ENCODE measurements at places on chromosomes 2 and 18. TPM values are rescaled to one million over a fixed set of nuclear protein-coding genes. Genes with fewer than 3 reads are reported as not detected.

- no peak for DNase-seq
Observed at GRCh38 chr2:96870626-96871255, 861 bp upstream of the SEMA4C start.

DNA sequence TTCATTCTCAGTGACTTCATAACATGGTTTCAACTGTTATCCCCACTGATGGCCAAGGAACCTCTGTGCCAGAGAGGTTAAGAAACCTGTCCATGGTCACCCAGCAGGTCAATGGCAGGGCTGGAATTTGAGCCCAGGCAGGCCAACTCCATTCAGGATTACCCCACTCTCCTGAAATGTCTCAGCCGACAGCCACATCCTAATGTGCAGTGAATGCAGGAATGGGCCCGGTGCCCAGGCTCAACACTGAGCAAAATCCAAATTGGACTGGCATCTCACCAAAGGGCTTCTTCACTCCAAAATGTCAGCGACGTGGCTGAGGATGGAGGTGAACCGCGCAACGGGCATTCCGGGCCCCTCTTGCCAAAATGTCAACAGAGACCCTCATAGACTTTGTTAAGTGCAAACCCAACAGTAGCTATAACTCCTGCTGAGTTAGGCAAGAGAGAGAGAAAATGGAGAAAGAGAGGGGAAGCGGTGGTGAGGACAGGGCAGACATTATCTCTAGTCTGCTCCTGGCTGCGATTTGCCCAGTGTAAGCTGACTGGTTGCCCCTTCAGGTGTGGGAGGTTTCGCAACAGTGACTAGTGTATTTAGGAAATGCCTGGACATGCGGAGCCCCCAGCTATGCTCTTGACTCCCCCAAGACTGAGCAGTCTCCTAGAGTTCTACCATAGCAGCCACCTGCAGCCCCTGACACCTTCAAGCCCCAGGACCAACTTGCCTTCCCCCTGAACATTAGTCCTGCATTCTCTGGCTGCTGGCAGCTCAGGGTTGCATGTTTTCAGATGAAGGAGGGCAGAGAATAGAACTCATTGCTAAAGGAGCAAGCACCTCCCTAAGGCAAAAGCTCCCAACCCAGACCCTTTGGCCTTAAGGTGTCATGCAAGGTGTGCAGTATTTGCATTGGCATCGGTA is 167.7 kb downstream of the ANAPC1 start:
- DNase-seq, result peak; percentile 85

- DNase-seq, result no peak
Observed at GRCh38 chr18:58309610-58310239, 265.7 kb downstream of the NEDD4L start.

GRCh38 chr2:31812051-31812798 is 198.6 kb downstream of the MEMO1 start:
- DNase-seq, result no peak

DNA sequence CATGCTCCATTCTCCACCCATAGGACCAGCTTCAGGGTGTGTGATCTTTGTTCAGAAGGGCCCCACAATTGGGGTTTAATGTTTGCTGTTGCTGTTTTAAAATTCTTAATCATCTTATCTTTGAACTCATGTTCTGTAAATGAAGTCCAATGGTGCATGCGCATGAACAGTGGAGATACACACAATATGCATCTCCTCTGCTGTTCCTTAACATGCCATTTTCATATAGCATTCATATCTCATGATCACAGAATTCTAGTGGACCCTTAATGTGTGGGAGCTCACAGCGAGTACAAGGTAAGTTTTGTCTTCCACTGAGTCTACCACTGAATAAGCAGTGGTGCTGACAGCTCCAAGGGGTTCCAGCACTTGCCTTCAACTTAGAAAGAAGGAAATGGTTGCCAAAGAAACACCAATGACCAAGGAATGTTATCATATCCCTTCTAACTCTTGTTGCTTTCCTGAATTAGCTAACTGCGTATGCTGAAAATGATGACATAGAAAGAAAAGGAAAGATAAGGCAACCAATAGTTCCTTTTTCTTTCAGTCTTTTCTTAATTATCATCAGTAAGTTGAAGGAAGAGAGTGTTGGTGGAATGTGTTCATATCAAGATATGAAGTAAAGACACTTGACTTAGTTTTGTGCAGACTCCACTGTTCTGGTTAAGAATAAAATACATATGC is 258.9 kb upstream of the FBXO11 start:
- no peak for DNase-seq

GRCh38 chr2:236180076-236180816 is 12.1 kb upstream of the GBX2 start:
- DNase-seq, result no peak

GRCh38 chr2:208654056-208654455 is 247.5 kb downstream of the PTH2R start:
- no peak for DNase-seq

DNA sequence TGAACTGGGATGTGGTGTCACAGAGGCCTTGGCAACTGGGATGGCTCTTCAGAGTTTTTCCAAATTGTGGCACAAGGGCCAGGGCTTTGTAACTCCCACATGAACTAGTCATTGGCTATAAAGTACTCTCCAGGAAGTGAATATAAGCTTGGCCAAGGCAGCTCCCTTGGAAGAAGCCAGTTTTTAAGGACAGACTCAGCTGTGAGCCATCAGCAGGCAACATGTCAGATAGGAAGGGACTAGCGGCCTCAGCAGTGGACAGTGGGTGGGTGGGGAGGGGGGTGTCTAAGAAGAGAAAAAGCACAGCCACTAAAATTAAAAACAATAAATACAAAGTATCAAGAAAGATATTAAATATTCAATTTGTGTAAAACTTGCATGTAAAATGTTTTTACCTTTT is 691.1 kb upstream of the PIK3C3 start:
- no peak for DNase-seq

DNA sequence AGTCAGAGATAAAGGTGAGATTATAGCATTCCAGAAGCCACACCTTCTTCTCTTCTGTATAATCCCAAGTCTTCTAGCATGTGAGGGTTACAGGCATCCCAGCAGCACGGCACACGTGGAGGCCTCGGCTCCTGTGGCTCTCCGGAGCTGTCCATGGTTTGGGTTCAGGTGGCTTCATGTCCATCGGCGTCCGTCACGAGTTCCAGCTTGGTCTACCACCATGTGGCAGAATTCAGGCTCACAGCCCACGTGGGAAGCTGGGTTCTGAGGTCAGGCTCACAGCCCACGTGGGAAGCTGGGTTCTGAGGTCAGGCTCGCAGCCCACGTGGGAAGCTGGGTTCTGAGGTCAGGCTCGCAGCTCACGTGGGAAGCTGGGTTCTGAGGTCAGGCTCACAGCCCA is 378.3 kb upstream of the SALL3 start:
- DNase-seq, result no peak

DNA sequence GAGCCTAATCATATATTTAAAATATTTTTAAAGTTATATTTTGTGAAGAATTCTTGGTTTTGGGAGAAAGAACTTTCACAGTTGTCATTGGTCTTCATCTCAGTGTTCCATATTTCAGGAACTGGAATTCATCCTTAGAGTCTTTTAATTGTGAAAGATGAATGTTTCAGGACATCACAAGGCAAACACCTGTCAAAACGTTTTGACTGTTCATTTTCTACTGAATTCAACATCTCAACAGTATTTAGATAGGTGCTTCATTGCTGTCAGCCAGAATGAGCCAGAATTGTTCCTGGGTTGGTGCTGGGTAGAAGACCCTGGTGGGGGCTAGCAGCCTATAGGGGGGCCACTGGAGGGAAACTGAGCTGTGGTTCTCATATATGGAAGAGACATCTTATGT is 255.1 kb upstream of the CXCR4 start:
- peak; percentile 42 for DNase-seq

PGAP1 gene
- total RNA-seq, result 3.7 TPM

KCNE4 gene
- 38.1 TPM for total RNA-seq

IL36RN gene
- total RNA-seq, result not detected

PLA2R1 gene
- 5.4 TPM for total RNA-seq

NOSTRIN gene
- total RNA-seq, result 6.6 TPM

All from esophagus muscularis mucosa (tissue), 4 donors.